EH (cell line): ENCODE measurements at places on chromosomes 11 and 22.

- DNase-seq = no peak
Observed at GRCh38 chr11:72921028-72921716, 107.0 kb downstream of the ATG16L2 start.

DNA sequence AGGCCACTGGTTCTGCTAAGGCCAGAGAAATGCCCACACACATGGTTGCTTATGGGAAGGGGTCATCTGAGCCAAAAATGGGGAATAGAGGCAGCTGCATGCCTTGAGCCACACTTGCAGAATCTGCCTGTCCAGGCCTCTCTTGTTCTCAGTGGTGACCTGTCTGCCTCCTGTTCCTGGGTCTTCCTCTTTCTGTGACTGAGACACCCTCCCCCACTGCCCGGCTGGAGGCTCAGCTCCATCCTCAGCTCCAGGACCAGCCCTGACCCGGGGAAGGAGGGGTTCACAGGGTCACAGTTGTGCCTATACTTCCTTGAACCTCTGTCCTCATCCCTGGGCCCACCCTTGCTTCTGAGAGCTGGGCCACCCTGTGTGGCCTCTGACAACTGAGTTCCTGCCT is 52.3 kb downstream of the CSF2RB start:
- no peak for DNase-seq

- DNase-seq = peak; percentile 72
Observed at GRCh38 chr11:126969865-126970479, 30.6 kb downstream of the KIRREL3 start.

DNA sequence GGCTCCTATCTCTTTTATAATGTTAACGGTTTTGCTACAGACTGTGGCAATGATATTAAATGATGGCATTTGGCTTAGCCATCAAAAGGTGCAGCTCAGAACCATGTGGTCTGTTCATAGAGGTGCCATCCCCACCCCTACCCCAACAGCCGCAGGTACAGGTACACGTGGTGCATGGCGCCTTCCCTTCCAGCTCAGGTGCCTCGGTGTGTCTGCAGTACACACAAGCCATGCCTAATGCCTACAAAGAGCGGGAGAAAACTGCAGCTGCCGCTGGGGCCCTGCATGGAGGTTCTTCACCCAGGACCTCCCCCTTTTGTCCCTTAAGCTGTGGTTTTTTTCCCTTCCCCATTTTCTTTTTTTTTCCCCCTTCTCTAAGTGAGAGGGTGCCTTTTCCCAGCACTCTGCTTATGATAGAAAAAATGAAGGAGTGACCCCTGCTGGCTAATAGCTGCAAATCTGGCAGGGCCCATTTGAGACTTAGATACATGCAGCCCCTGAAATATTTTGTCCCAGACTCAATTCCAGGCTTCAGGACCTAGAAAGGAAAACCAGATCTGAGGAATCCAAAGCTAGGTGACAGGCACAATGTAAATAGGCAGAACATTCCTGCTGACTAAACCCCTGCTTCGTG is 6.5 kb downstream of the OR52M1 start:
- peak; percentile 21 for DNase-seq

- DNase-seq = no peak
Observed at GRCh38 chr11:35981581-35981980, 37.7 kb downstream of the LDLRAD3 start.

DNA sequence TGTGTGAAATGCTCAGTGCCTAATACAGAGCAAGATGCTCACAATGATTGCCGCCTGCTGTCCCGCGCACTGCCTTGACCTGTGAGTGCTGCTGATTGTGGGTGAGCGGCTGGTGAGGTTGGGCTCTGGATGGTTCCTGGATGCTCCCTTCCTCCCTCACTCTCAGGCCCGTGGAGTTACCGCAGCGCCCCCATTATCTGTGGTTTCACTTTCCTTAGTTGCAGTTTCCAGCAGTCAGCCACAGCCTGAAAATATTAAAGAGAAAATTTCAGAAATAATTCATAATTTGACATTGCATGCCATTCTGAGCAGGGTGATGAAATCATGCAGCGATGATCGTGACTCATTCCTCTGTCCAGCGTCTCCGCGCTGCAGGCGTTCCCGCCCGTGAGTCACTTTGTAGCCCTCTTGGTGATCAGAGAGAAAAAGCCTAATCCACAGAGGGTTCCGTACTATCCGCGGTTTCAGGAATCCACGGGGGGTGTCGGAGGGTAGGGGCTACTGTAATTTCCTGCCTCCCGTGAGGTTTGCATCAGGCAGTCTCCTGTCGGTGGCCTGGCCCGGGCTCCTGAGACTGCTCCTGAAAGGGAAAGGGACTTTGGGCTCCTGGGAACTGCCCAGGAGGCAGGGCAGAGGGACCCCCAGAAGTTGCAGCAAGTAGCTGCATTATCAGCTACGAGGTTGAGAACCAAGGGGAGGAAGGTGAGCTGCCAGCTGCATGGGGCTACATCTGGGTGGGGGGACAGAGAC is 10.6 kb downstream of the RPL3 start:
- DNase-seq = peak; percentile 97

DNA sequence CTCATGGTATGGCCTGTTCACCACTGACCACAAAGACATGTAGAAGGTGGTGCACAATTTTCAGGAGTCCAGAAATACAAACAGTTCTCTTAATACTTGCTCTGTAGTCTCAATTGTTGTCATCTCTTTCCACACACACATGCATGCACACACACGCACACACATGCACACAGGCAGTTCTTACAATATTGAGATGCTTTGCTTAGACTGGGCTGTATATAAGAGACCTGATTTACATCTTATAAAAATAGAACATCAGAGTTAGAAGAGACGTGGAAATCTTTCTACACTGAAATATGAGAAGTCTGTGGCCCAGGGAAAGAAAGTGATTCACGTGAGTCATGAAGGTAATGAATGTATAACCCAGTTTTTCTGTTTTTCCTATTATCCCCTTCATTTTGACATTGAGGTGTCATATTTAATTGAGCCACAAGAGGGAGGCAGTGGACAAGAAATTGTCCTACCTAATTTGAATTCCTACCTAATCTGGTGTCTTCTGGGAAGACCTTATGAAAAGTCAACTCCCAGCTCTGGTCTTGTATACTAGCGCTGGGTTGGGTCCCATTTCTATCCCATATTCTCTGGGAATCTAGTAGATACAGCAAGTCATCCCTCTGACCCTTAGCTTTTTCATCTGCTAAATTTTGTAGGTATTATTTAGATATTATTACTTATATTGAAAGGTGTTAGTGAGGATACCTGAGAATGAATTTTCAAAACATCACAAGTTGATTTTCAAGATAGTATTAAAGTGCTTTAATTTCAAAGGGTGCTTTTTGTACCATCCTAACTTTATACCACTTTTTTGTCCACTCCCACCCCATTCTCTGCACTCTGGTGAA is 14.9 kb upstream of the MS4A4A start:
- DNase-seq = peak; percentile 15

- DNase-seq = no peak
Observed at GRCh38 chr11:102955624-102956023, at the start of gene MMP13. Gene MMP13 (minus strand): TSS chr11:102955732. CDS start chr11:102955705, 27 bp downstream.

GRCh38 chr11:623999-624704 is 603 bp downstream of the CDHR5 start:
- peak; percentile 45 for DNase-seq

GRCh38 chr11:19187833-19188258 is 13.9 kb downstream of the CSRP3 start:
- DNase-seq = no peak

DNA sequence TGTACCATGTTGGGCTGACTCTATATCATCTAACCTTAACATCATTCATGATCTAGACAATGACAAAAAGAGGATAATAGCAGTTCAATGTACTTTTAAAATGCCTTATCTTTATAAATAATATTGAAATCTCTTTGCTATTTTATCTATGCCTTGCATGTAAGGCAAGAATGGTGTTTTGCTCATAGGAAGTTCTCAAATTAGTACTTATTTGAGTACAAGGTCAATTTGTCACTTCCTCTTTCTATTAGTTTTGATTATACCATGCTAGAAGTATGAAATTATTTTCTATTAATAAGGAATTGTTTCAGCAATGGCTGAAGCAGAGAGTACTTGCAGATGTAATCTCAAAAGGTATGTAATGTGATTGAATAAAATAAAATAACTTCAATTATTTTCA is 1285.4 kb upstream of the TENM4 start:
- no peak for DNase-seq

DNA sequence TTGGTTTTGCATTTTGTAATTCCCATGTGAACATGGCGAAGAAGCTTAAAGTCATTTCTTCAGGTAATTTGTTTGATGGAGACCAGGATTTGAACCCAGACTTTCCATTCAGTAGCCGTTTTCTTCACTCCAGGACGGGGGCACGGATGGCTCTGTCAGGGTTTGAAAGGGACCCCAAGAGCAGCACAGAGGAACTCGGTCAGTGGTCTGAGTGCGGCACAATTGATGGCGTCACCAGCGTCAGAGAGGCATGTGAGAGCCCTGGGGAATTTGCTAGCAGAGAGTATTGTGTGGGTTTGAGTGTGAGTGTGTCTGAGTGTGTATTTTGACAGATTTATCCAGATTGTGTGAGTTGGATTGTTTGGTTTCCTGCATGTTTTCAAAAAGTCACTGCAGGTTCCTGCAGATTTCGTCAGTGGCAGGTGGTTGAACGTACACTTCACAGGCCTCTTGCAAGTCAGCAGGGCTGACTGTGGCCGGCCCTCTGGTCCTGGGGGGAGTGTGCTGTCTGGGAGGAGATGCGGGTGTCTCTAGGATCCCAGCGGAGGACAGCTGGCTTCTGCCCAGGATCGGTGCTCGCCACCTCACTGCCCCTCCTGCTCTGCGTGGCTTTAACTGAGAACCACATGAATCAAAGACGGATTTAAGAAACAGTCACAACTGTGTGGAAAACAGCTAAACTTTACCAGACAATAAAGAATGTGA is 199.3 kb downstream of the TBC1D22A start:
- no peak for DNase-seq
